ENCODE measurements at places on chromosomes 12 and 14. TPM values are rescaled to one million over a fixed set of nuclear protein-coding genes. Genes with fewer than 3 reads are reported as not detected.
A peak's percentile ranks its signal among the peaks of the same experiment; 100 is the strongest.

DNA sequence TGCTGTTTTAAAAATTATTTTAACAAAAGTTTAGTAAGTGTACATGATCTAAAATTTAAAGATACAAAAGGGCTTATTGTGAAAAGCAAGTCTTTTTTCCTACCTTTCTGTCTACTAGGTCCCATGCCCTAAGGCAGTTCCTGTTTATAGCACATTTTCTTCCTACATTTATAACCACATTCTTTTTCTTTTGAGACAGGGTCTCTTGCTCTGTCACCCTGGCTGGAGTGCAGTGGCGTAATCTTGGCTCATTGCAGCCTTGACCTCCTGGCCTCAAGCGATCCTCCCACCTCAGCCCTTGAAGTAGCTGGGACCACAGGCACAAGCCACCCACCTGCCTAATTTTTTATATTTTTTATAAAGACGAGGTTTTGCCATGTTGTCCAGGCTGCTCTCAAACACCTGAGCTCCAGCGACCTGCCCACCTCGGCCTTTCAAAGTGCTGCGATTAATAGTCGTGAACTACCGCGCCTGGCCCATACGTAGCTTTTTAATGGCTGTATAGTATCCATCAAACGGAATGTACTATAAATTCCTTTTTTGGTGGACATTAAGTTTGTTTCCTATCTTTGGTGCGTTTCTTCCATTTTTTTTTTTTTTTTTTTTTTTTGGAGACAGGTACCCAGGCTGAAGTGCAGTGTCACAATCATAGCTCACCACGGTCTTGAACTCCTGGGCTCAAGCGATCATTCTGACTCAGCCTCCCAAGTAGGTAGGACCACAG, 20.9 kb downstream of the FRS2 start:
- H3K4me3 ChIP-seq = no peak overlapping the region
- peaks cover 14% of the 10 kb centered on the region for H3K4me1 ChIP-seq
- peaks cover 17% of the 10 kb centered on the region for H3K36me3 ChIP-seq
- H3K27ac ChIP-seq = no peak overlapping the region
- DNase-seq = no peak

- DNase-seq = no peak
- no peak overlapping the region for H3K4me3 ChIP-seq
- H3K36me3 ChIP-seq = no peaks in the 10 kb centered on the region
Measured at GRCh38 chr12:90038289-90038688, 329.7 kb upstream of the ATP2B1 start.

SPATS2 gene
- total RNA-seq = 5.9 TPM

FAM181A gene
- total RNA-seq = not detected

DNA sequence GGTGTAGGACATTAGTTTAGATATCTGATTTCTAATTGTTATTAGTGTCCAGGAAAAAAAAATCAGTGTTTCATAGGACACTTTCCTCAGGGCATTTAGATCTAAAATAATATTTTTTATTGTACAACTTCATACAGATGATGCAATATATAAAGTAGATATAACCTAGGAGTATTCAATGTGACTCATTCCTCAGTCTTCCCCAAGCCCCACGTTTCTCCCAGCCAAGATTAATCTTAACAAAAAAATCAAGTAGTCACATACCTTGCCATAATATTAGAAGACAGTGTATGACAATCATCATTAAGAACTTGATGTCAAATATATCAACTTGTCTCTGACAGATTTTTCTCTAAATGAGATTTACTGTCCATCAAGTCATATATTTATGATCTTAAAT, 37.1 kb downstream of the PPFIA2 start:
- no peaks in the 10 kb centered on the region for H3K27me3 ChIP-seq
- H3K36me3 ChIP-seq = no peaks in the 10 kb centered on the region
- H3K4me3 ChIP-seq = no peak overlapping the region
- H3K4me1 ChIP-seq = no peaks in the 10 kb centered on the region

- H3K27me3 ChIP-seq = no peaks in the 10 kb centered on the region
- H3K27ac ChIP-seq = peak overlapping the region; percentile 77
- no peaks in the 10 kb centered on the region for H3K36me3 ChIP-seq
- peaks cover 23% of the 10 kb centered on the region for H3K4me1 ChIP-seq
- DNase-seq = no peak
Measured at GRCh38 chr12:2876431-2877046, 435 bp downstream of the FOXM1 start.

LHX5 gene
- total RNA-seq = not detected

DNA sequence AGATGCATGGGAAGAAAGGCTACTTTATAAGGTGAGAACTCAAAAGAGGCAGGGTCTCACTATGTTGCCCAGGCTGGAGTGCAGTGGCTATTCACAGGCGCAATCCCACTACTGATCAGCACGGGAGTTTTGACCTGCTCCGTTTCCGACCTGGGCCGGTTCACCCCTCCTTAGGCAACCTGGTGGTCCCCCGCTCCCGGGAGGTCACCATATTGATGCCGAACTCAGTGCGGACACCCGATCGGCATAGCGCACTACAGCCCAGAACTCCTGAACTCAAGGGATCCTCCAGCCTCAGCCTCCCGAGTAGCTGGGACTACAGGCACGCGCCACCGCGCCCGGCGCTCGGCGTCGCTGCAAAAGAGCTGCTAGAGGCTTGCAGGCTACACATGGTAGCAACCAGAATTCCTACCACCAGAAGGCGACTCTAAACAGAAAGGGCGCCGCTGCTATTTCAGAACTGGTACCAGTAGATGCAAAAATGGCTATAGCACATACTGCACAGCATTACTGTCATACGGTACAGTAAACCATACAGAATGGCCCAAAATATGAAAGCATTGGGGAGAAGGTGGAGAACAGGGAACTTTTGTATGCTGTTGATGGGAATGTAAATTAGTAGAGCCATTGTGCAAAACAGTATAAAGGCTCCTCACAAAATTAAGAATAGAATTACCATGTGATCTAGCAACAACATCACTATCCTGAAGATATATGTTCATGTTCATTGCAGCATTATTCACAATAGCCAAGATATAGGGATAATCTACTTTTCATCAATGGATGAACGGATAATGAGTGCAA, 1.2 kb upstream of the NEMF start:
- peak overlapping the region; percentile 89 for H3K27ac ChIP-seq
- H3K27me3 ChIP-seq = no peaks in the 10 kb centered on the region
- peak; percentile 62 for DNase-seq
- peaks cover 24% of the 10 kb centered on the region for H3K36me3 ChIP-seq
- H3K4me3 ChIP-seq = peak overlapping the region; percentile 77
- peaks cover 37% of the 10 kb centered on the region for H3K4me1 ChIP-seq

DNA sequence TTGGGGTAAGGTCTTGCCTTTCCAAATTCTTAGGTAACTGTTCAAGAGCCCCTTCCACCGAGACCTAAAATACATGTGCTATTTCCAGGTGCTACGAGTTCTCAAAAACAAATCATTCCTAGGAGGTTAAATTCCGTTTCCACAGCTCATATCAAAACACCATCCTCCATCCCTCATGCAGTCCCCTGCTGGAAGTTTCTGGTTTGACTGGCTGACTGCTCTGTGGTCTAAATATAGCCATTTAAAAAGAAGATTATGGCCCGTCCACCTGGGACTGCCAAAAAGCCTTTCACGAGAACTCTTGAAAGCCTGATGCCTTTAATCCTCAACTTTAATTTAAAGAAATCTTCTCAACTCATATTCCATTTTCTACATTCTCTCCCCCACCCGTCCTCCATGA, 201.5 kb upstream of the MYL2 start:
- H3K27ac ChIP-seq = no peak overlapping the region
- H3K4me3 ChIP-seq = no peak overlapping the region
- no peaks in the 10 kb centered on the region for H3K36me3 ChIP-seq
- peaks cover 28% of the 10 kb centered on the region for H3K27me3 ChIP-seq
- no peak for DNase-seq
- peaks cover 7% of the 10 kb centered on the region for H3K4me1 ChIP-seq

ADAMTS20 gene
- total RNA-seq = not detected

CAPZA3 gene
- not detected for total RNA-seq

- H3K27me3 ChIP-seq = no peaks in the 10 kb centered on the region
- no peak overlapping the region for H3K27ac ChIP-seq
- peaks cover 45% of the 10 kb centered on the region for H3K4me1 ChIP-seq
- H3K4me3 ChIP-seq = no peak overlapping the region
Measured at GRCh38 chr12:96343347-96343954, 56.8 kb downstream of the CDK17 start.

All from left ventricle myocardium inferior (tissue), 1 donor.